ENCODE measurements at places on chromosomes 5 and 9.
A peak's percentile ranks its signal among the peaks of the same experiment; 100 is the strongest.

DNA sequence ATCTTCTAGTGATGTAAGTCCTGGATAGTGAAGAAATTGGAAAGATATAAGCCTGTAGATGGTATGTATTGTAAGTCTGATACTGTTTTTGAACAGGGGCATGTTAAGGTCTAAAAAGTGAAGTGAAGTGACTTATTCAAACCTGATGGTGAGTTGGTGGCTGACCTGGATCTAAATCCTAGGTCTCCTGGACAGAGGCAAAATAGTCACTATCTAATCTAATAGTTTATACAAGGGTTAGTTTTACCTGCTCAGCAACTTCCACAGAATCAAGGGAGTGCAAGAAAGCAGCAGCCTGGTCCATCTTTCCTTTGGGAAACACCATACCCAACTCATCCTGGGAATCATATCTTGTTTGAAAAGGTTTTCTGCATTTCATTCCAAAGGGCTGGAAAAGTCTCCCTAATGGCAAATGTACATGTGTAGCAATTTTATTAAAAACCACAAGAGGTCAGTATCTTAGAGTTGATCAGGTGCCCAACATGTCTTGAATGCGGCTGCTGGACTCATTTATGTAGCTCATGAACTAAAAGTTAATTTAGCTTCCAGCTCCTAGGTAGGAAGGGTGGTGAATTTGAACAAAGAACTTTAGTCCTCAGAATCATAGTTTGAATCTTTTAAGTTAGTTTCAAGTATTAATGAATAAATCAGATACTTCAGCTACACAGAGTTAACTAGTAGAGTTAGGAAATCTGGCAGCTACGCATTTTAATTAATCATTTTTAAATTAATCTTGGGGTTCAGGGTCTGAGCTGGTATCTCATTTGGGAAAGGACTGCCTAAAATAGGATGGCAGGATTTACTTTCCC is 26.0 kb downstream of the SKP2 start:
- DNase-seq, result peak; percentile 16

GRCh38 chr5:98777295-98777694 is 3.8 kb downstream of the RGMB start:
- no peak for DNase-seq

GRCh38 chr5:151805414-151806223 is 33.9 kb downstream of the G3BP1 start:
- no peak for DNase-seq

DNA sequence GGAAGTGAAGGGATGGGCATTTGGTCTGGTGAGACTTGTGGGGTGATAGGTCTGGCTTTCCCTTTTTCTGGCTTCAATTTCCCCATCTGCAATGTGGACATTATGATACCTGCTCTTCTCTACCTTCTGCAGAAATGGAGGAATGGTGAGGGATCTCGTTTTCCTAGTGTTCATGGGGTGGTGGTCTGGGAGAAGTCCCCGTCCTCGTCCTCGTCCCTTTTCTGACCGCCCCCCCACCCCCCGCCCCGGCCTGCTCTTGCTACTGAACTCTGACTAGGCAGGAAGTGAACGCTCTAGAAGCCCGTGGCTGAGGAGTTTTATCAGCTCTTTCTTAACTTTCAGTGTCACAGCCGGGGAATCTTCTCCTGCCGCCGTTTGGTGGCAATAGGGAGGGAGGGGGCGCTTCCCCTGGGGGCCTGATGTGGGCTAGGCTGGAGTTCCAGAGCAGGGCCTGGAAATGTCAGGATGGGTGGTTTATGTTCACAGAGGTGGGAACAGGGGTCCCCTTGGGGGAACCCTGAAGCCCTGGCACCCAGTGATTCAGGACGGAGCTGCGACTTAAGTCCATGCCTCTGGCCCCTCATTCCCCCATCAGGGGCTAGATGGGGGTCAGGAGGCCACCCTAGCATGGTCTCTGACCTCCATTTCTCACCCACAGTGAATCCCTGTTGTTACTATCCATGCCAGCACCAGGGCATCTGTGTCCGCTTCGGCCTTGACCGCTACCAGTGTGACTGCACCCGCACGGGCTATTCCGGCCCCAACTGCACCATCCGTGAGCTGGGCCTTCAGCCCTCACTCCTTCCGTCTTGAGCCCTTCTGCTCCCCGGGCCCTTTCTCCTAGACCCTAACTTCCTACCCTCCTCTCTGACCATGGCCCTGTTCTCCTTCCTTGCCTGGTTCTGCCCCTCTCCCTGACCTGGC is 6.7 kb downstream of the PTGS1 start:
- no peak for DNase-seq

- DNase-seq, result no peak
Measured at GRCh38 chr5:56639476-56639875, 175.9 kb upstream of the MAP3K1 start.

DNA sequence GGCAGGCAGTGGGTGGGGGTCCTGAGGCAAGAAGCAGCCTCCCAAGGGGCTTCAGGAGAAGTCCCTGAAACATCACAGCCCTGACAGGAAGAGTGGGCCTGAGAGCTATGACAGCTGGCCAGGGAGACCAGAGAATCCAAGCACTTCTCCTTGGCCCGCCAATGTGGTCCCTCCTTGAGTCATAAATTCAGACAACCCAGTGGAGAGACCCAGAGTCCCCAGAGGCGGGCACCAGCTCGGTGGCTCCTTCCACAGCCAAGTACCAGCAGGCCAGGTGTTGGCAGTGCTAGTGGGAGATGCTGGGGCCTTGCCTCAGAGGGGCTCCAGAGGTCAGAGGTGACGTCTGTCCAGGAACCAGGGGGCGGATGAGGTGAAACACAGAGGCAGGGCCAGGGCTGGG is 1.6 kb upstream of the DOK3 start:
- DNase-seq, result no peak

- no peak for DNase-seq
Measured at GRCh38 chr9:34685591-34685990, 5.5 kb downstream of the CCL19 start.

GRCh38 chr9:128106940-128107467 is 20.5 kb downstream of the PTGES2 start:
- no peak for DNase-seq

DNA sequence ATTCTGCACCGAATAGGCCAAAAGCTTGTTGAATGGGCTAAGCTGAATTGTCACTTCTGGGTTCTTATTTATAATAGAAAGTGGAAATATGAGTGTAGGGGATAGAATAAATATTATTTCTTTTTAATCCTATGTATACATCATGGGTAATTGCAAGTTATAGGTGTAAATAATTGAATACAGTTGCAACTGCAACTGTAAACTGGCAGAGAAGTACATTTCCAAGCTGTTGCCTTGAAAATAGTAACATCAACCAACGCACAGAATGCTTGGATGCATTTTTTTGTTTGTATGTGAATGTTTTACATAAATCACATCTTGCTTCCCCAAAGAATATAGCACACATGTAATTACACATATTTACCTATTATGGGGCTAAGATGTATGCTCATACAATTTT is 234.1 kb downstream of the NNT start:
- no peak for DNase-seq

GRCh38 chr5:36728697-36729543 is 122.5 kb downstream of the SLC1A3 start:
- DNase-seq, result peak; percentile 26

DNA sequence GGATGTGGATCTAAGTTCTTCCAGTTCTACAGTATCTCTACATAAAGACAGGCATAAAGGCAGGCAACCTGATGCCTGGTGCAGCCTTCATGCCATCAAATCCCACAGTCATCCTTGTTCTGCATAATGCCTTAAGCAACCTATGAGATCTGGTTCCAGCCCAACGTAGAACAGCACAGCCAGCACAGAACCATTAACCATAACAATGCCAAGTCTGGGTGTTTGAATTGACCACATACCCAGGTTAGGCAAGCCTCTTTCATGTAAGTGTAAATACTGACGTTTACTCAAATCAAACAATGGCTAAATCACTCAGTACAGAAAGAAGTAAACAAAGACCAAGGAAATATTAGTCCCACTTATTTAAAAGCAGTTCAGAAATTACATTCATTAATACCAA is 195.0 kb downstream of the ADAMTSL1 start:
- DNase-seq, result no peak

- peak; percentile 80 for DNase-seq
Measured at GRCh38 chr9:111966124-111966723, 69.6 kb downstream of the UGCG start.

GRCh38 chr5:133868946-133869518 is 99.4 kb downstream of the C5orf15 start:
- DNase-seq, result peak; percentile 41

- DNase-seq, result no peak
Measured at GRCh38 chr5:142810743-142811290, 40.6 kb downstream of the ARHGAP26 start.

DNA sequence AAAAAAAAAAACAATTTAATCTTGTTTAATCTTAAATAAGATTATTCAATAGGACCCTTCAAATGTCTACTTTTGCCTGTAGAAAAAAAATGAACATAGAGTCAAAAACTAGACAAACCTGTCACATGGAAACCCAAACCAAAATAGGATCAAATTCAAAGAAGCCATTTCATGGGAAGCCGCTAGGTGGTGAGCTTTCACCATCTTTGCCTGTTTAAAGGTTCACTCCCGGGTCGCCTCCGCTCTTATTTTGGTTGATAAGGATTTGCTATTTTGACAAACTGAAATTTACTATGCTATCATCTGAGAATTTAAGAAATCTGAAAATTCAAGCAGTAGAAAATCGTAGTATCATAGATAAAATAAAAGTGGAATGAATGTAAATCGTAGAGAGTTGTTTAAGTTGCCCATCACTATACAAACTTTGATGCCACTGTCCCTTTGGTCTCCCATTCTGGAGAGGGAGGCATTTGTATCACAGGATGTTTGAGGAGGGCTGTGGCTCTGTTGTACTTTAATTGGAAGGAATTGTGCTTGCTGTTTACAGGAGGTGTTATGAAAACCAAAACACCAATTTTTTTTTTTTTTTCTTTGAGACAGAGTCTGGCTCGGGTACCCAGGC is 43.5 kb upstream of the DNAH5 start:
- DNase-seq, result peak; percentile 60

DNA sequence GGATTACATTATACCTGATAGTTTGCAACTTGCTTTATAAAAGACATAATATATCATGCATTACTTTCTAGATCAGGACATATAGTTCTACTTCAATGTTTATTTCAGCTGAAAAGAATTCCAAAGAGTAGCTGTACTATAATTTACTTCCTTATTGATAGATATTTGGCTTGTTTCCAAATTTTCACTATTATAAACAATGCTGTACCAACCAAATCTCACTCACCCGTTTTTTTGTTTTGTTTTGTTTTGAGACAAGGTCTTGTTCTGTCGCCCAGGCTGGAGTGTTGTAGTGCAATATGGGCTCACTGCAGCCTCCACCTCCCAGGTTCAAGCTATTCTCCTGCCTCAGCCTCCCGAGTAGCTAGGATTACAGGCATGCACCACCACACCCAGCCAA is 132.7 kb downstream of the GNAQ start:
- DNase-seq, result no peak

- DNase-seq, result no peak
Measured at GRCh38 chr5:82147860-82148573, 130.1 kb downstream of the RPS23 start.

DNA sequence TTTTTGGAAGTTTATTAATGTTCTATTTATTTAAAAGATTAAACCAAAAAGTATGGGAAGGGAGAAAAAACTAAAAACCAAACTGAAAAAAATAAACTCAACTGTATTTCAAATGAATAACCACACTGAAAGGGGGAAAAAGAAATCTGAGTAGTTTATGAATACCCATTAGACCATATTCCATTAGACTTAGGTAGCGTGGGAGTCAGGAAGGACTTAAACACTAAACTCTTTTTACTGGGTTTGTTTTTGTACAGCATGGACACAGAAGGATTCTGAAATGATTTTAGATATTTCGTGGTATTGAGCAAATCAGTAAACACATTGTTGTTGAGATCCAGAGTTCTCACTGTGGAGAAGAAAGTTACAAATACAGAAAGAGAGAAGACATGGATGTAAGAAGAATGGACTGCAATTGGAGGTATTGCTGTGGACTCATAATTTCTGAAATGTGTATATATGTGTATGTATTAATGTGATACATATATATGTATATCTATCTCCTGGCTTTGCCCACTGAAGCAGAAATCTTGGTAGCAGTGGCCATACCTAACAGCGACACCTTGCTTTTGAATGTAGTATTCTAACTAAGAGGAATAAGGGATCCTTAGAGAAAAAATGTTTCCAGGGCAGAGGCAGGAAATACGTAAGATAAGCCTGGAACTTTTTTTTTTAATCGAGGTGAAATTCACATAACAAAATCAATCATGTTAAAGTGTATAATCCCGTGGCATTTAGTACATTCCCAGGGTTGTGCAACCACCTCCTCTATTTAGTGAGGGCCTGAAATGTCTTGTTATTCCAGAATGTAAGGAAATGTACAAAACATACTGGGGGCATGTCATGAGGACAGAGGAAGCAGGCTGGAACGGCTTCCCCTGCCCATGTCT is 228.8 kb downstream of the SMARCA2 start:
- no peak for DNase-seq

DNA sequence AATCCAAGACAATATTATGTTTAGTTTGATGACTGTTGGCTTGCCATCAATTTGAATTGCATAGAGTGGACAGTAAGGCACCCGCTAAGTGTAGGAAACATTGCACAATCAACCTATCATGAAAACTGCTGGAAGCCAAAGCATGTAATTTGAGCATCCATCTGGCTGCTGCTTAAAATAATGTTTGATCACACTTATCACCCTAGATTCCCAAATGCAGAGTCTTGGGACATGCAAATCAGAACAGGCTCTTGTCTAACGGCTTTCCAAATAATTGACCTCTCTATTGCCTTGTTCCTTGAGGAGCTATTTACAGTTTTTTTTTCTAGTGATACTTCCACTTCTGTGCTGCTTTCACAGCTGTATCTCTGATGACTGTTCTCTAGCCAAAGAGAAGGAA is 342.1 kb downstream of the PRR16 start:
- DNase-seq, result no peak

GRCh38 chr5:52875827-52876226 is 88.1 kb downstream of the ITGA1 start:
- DNase-seq, result no peak

DNA sequence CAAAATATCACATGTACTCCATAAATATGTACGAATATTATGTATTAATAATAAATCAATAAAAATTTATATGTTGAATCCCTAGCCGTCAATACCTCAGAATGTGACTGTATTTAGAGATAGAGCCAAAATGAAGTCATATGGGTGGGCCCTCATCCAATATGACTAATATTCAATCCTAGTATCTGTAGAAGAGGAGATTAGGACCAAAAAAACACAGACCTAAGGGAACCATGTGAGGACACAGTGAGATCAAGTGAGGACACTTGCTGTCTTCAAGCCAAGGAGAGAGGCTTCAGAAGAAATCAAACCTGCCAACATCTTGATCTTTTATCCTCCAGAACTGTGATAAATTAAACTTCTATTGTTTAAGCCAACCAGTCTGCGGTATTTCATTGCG is 3.7 kb upstream of the AMACR start:
- DNase-seq, result no peak

- no peak for DNase-seq
Measured at GRCh38 chr5:170722316-170722715, 61.2 kb upstream of the GABRP start.

DNA sequence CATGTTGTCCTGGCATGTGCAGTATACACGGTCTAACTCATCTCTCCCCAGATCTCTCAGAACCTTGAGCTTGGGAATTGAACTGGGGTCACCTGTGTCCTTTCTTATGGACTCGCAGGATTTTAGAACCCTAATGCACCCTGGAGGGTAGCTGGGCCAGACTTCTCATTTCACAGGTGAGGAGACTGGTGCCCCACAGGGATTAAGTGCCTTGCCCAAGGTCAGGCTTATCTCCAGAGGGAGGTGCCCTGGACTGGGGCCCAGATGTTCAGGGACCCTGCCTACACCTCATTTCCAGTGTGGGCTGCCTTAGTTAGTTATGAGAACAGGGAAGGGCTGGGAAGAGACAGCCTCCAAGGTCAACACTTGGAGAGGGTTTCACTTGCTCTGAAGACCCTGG is 4.0 kb upstream of the NUP214 start:
- DNase-seq, result no peak

Data from Caki2 (cell line).